ENCODE measurements at places on chromosomes 2 and 18. TPM values are rescaled to one million over a fixed set of nuclear protein-coding genes. Genes with fewer than 3 reads are reported as not detected.

Gene DUSP2
- polyA plus RNA-seq: 10.7 TPM

Gene PCARE
- not detected for polyA plus RNA-seq

Gene CNGA3
- polyA plus RNA-seq: 7.5 TPM

Gene SNORC
- 10.8 TPM for polyA plus RNA-seq

Data from spinal cord (tissue), 10 donors.